ENCODE measurements at places on chromosomes 16 and 17. TPM values are rescaled to one million over a fixed set of nuclear protein-coding genes. Genes with fewer than 3 reads are reported as not detected.
A peak's percentile ranks its signal among the peaks of the same experiment; 100 is the strongest.

The UBE2I gene
- total RNA-seq: 205 TPM

The KIF2B gene
- not detected for total RNA-seq

The KRTAP9-2 gene
- total RNA-seq: not detected

The NPIPB6 gene
- total RNA-seq: 2.3 TPM

The CLTC gene
- total RNA-seq: 156 TPM

The DDX19B gene
- 32.6 TPM for total RNA-seq

GRCh38 chr17:37888881-37889280 lies 35.3 kb upstream of the TBC1D3K start:
- DNase-seq: no peak

DNA sequence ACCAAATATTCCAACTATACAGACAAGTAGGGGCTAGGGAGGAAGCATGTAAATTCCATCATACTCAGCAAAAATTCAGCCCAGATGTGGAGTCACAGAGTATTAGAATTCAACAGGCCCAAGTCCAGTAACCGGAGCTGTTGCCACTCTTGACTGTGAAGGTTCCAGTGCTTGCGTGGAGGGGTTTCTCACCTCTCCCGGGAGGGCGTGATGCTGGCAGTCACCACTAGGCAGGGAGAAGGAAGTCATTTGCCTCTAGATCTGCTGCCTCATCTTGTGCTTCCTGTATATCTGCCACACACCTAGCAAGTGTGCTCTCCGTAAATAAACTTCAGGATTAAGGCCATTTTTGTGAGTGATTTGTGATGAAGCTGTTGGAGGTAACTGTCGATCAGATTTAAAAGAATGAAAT lies 1.0 kb upstream of the CKLF start:
- peak; percentile 66 for DNase-seq

- no peak for DNase-seq
Observed at GRCh38 chr17:71208111-71208704, 912.6 kb upstream of the SOX9 start.

- no peak for DNase-seq
Observed at GRCh38 chr16:50188619-50189136, 35.6 kb downstream of the TENT4B start.

DNA sequence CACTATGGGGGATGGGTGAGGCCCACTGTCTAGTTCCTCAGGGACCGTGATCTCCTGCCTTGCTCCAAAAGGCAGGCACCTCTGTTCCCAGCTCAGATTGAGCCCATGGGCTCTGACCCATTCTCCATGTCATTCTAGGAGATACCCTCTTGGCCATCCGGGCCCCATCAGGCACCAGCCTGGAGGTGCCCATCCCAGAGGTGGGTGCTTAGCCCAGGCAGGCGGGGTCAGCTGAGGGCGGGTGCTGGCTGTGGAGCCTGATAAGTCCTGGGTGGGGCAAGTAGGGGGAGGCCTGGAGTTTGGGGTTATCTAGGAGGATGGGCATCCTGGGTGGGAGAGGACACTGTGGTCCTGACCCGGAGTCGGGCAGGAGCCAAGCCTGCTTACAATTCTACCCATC lies 2.3 kb downstream of the E2F4 start:
- no peak for DNase-seq

GRCh38 chr16:706189-707061 lies 824 bp upstream of the FBXL16 start:
- DNase-seq: no peak

DNA sequence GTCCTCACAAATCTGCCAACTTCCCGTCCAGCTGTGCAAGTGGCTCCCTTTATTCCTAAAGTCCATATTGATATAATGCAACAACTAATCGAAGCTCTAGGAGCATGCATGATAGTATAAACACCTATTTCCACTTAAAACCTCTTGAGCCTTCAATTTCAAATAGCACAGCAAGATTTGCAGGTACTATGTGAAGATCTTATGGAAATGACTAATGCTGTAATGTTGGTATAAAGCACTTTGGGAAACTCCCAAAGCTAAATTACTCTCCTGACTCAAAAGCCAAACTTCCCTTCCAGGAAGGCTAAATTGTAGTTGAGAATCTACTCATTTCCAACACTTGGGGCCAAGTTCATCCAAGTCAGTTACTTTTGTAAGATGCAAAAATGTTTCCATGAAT lies 287.6 kb upstream of the CDH11 start:
- DNase-seq: no peak

DNA sequence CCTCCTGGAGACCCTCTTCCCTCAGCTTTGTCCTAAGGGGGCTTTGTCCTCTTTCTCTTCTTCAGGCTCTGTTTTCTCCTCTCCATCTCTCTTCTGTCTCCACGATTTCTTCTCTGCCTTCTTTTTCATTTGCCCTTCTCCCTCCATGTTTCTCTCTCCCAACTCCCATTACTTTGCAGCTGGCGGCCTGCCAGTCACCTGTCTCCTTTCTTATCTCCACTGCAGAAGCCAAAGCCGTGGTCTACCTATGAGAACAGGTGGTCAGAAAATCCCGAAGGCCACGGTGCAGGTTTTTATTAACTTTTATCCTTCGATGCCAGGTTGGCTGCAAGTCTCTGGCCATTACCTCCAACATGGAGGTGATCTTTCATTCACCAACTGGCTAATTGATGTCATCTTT lies 45.1 kb downstream of the FZD2 start:
- no peak for DNase-seq

DNA sequence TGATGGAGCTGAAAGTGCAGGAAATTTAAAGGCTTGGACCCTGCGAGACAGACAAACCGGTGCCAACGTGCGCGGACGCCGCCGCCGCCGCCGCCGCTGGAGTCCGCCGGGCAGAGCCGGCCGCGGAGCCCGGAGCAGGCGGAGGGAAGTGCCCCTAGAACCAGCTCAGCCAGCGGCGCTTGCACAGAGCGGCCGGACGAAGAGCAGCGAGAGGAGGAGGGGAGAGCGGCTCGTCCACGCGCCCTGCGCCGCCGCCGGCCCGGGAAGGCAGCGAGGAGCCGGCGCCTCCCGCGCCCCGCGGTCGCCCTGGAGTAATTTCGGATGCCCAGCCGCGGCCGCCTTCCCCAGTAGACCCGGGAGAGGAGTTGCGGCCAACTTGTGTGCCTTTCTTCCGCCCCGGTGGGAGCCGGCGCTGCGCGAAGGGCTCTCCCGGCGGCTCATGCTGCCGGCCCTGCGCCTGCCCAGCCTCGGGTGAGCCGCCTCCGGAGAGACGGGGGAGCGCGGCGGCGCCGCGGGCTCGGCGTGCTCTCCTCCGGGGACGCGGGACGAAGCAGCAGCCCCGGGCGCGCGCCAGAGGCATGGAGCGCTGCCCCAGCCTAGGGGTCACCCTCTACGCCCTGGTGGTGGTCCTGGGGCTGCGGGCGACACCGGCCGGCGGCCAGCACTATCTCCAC lies at the start of gene NOG:
NOG (plus strand) TSS at position 54 of the 674 bp plus-strand sequence; CDS start at position 579, 525 bp downstream.
- DNase-seq: peak; percentile 67

Data from activated naive CD4-positive, alpha-beta T cell treated with anti-CD3 and anti-CD28 coated beads, Interleukin-2, amount 50 U/mL, for 72 hours (primary cell).